ENCODE measurements at places on chromosomes 13 and 19.

DNA sequence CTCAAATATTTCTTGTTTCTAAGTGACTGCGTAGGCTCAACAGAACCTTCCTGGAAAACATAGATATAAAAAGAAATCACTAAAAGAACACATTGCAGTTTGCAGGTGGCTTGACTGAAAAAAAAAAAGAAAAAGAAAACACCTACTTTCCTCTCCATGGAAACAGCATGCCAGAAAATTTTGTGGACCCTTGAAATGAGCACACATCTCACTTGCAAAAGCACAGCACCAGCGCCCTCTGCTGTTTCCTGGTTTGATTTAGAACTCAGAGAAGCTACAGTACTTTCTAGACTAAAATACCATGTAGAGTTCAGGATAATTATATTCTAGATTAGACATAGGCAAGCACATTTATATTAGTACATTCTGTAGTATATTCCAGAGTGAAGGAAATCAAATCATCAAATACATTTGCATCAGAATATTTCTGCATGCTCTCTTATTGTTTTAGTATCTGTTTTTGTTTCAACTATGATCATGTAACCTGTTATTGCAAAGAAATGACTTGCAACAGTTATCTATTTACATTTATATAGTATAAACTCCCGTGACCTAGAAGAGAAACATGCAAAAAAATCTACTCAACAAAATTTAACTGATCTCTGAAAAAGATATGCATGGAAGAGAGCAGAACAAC is 22.3 kb upstream of the XPO4 start:
- peak; percentile 75 for DNase-seq

DNA sequence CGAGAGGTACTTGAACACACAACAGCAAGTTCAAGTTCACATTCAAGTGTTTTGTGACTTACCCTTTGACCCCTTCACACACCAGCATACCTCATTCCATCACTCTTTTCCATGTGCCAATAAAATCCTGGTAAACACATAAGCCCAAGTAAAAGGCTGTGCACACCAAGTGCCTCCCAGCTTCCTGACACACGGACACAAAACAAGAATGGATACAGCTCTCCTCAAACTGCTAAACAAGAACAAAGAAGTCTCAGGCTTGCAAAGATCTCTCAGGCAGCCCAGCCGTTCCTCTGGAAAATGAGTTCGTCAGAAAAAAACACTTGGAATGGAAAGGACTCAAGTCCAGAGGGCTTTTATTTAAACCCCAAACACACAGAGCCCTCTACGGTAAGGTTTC is 83.7 kb downstream of the NUFIP1 start:
- no peak for DNase-seq

DNA sequence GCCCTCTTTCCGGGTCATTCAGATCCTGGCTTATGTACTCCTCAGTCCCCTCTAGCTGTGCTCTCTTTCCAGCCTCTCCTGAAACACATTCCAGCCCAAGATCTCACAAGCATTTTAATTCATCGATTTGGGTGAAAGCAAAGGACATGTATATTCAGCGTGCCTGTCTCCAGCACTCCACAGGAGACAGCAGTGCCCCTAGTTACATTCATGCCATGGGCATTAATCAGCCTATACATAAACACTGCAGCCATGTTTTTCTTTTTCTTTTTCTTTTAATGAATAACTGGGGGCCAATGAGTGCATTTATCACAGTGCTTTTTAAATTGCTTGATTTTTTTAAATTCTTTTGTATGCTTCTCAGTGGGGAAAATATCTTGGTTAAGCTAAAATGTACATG is 199.1 kb downstream of the DCT start:
- DNase-seq, result no peak

DNA sequence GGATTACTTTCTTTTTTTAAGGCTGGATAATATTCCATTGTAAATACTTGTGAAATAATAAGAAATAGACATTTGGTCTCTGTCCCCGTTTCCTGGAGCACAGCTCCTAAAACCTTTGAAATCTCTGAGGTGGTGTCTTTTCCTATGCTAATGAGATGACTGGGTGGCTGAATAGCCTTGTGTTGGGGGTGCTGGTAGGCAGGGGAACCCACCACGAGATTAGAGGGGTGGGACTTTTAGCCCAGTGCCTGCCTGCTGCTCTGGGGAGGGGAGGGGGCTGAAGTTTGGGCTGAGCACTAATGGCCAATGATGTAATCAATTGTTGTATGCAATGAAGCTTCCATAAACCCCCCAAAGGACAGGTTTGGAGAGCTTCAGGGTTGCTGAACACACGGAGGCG is 175.7 kb downstream of the FGF9 start:
- no peak for DNase-seq

GRCh38 chr19:13220847-13221246 is 70.6 kb downstream of the IER2 start:
- DNase-seq, result no peak

DNA sequence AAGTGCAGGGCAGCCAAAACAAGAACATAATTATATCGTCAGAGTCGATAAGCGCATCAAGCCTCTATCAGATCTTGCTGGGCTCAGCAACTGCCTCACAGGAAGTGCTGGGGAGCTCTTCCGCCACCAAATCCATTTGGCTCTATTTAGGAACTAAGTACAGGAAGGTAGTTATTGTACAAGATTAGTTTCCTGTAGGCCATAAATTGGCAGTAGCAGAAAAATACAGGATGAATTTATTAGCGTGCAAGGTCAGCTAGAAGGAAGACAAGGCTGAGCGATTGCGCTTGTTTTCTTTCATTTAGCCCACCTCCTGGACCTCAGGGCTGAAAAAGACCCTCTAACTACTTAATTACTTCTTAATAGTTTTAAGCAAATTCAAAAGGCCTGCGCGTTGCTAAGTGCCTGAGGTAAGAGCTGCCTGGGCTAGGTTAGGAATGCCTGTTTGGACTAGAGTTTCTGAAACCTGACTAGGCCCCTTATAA is 118.5 kb downstream of the IRS2 start:
- no peak for DNase-seq

DNA sequence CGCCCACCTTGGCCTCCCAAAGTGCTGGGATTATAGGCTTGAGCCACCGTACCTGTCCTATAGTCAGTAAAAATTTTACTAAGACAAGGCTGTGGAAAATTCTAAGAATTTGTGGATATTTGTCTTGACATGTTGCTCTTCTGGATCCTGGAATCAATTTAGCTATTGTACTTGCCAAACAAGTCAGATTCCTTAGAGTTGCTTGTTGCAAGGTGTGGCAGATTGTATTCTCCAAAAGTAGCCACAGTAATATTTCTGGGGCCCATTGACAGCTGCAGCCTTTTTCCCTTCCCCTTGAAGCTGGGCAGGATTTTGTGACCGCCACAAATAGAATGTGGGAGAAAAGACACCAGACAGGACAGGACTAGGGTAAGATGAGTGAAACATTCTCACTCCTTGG is 98.8 kb upstream of the TMTC4 start:
- DNase-seq, result no peak

DNA sequence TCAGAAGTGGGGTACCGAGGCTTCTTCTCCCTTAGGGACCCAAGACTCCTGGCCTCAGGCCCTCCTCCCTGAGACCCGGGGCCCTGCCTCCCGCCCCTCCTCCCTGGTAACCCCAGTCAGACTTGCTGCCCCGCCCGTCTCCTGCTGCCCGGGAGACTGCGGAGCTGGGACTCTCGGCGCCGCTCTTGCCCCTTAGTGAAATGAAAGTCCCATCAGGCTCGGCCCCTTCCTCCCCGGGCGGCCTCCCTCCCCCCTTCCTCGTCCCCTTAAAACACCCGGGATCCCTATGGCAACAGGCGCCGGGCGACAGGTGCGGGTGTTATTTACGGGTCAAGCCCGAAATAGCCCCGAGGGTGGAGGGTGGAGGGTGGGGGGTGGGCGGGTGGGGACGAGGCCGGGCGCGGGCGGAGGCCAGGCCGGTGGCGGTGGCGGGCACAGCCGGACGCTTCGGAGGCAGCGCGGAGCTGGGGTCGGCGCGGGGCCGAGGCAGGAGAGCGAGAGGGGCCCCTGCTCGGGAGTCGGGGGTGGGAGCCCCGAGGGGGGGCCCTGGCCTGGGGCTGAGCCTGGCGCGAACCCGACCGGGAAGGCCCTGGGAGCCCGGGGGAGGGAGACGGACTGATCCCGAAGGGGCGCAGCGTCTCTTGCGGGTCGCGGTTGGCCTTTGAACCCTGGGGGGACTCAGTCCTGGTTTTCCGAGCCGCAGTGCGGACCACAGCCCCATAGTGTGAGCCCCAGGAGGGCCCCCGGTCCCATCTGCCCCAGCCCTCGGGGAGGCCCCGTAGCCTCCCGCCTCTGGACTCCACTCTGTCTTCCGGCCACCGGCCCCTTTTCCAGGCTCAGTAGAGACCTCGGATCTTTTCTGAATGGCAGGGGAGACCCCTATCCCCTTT is at the start of gene CACNG6:
TSS of gene CACNG6 (plus strand) at position 414 of the 890 bp plus-strand sequence. CDS start 1,241 bp downstream, outside the sequence.
- no peak for DNase-seq

GRCh38 chr19:7787141-7787540 is 24.1 kb downstream of the CLEC4M start:
- no peak for DNase-seq

- no peak for DNase-seq
These were observed 278.7 kb downstream of the GPC6 start for GRCh38 chr13:93505104-93505952.

- no peak for DNase-seq
These were observed 3.6 kb upstream of the FAM187B start for GRCh38 chr19:35231956-35232645.

GRCh38 chr13:106291006-106291405 is 244.5 kb downstream of the EFNB2 start:
- DNase-seq, result no peak

GRCh38 chr13:42063105-42063504 is 14.7 kb downstream of the DGKH start:
- DNase-seq, result no peak

DNA sequence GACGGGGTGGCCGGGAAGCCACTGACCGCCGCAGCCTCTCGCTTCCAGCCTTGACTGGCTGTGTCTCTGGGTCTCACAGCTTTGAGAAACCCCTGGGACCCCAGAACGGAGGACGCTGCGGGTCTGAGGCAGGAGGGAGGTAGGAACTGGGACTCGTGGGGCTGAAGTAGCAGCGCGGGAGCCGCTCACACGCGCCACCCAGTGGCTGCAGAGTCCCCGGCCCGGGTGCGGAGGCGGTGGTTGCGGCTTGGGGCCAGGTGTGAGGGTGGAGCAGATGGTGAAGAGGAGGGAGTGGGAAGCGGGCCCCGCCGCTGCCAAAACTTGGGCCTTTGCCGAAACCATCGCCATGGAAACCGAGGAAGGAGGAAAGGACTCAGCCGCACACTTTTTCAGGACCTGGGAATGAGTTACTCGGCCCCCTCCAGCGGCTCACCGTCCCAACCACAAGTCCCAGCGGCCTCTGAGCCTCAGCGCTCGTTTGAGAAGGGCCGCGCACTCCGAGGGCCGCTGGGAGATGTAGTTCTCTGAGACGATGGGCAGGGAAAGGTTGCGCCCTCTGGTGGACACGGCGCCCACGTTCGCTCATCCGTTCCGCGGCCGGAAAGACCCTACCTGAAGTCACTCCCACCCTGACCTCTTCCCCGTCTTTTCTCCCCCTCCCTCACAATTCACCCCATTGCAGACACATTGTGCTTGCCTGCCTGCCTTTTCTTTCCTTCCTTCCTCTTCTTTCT is 2.2 kb upstream of the SLC17A7 start:
- peak; percentile 92 for DNase-seq

- no peak for DNase-seq
These were observed 880 bp upstream of the TMEM160 start for GRCh38 chr19:47049307-47049700.

- DNase-seq, result no peak
These were observed 128.2 kb upstream of the OBI1 start for GRCh38 chr13:78787190-78787589.

GRCh38 chr13:80860845-80861244 is 519.9 kb upstream of the SPRY2 start:
- DNase-seq, result no peak

- no peak for DNase-seq
These were observed 10.1 kb downstream of the CNOT3 start for GRCh38 chr19:54147676-54148075.
